Sigmoid colon (tissue), 7 donors: ENCODE measurements at places on chromosomes 7 and 10.
A peak's percentile ranks its signal among the peaks of the same experiment; 100 is the strongest.

GRCh38 chr10:100371482-100372027 is 24.5 kb downstream of the SCD start:
- no peak for DNase-seq

DNA sequence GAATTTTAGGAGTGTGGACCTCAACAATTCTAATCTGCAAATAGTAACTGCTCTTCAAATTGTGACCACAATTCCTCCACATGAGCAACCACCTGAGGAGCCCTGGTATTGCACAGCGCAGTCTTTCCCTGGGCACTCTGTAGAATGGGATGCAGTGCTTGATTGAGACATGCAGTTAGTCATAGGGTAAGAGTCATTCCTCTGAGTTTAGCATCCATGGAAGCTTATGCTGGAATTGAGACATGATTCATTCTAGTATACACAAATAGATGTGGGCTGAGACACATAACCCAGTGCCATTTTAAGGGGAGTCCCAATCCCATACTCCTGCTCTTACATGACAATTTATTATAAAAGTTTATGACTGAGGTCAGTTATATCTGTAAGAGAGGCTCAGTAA is 582.3 kb upstream of the CNTNAP2 start:
- no peak for DNase-seq

DNA sequence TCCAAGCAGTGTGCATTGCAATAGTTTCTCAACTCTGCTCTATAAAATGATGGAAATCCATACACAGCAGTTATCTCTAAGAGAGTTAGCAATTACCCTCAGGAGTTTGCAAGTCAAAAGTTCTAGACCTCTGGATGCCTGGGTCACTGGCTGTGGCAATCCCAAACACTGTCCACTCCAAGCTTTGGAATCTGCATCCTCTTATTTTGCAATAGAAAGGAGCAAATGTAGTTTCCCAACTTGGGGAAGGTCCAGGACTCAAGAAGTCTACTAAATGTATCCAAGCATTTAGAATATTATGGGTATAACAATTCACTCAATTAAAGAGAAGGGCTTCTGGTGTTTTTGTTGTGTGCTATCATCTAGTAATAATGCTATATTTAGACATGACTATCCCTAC is 131.3 kb upstream of the NRP1 start:
- no peak for DNase-seq

GRCh38 chr7:136942401-136942800 is 73.9 kb downstream of the CHRM2 start:
- DNase-seq = no peak

DNA sequence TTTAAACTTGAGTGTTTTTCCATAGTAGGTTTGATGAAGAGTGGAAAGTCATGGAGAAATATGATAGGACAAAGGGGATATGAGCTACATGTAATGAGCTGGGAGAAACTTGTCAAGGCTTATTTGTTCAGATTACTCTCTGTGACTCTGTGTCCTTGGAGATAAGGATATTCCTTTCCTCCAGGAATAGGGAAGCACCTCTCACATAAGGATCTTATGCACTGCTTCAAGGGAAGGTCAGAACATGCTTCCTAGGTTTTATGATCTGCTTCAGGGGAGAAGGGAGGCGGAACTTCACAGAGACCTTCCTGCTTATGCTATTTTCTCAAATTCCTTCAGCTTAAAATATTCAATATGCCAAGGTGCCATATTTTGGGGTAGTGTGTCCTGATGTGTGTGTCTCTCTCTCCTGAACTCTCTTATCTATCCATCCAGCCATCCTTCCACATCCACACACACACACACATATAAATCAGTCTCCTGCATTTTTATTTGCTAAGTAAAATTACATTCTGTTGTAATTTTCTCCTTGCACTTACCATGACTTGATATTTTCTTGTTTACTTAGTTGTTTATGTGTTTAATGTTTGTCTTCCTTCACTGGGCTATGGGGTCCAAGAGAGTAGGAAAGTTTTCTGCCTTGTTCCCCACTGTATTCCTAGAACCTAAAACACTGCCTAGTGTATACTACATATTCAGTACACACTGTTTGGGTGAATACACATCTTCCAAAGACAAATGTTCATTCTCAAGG is 26.4 kb downstream of the ARL4A start:
- no peak for DNase-seq

DNA sequence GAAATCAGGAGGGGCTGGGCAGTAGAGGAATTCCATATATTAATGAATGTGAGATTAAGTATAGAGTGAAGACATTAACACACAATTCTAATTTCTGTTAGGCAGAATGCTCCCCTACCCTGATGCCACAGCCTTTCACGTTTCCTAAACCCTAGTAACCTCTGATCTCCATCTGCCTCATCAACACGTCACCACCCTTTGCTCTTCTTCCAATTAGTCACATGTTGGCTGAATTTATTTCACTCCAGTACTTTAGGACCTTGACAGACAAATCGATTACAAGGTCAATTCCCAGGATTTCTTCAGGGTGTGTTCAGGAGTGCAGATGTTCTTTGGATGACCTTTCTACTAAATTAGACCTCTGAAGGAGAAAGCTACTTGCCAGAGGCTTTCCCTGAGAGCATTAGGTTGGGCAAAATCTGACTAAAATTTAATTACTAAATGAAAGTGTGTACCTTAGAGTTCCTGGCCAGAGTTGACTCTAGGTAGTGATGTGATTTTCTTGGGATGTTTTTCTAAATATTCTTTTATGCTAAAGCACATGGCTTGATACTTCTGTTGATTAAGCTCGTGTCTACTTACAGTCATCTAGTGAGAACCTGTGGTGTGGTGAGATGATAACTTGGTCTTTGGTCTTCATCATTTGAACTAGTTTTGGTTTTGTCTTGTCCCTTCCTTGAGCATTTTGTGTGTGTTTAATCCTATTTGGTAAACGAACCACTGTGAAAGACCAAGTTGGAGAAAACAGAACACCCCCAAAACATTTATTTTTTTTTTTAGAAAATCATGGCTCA is 12.7 kb downstream of the AGR2 start:
- no peak for DNase-seq

DNA sequence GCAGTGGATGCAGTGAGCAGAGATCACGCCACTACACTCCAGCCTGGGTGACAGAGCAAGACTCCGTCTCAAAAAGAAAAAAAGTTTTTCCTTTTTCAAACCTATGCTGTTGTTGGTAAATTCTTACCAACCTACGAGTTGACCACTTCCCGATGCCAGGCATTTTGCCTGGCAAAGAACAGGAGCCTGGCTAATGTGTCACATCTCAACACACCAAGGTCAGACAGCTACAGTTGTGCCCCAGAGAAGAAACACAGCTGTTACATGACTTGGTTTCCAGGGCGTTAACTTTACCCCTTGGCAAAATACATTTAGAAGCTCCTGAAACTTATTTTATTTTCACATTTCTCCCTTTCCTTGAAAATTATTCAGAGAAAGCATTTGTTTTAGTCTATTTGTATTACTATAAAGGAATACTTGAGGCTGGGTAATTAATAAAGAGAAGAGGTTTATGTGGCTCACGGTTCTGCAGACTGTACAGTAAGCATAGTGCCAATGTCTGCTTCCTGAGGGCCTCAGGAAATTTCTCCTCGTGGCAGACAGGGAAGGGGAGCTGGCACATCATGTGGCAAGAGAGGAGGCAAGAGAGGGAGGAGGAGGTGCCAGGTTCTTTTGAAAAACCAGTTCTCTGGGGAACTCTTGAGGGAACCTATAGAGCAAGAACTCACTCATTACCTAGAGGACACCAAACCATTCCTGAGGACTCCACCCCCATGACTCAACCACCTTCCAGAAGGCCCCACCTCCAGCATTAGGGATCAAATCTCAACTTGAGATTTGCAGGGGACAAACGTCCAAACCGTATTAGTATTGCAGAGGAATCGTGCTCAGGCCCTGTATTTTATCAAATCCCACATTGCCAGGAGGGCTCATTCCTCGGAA is 83.3 kb downstream of the PAXIP1 start:
- DNase-seq = no peak

GRCh38 chr10:23418051-23418681 is 20.7 kb upstream of the OTUD1 start:
- DNase-seq = no peak

GRCh38 chr7:137399827-137400823 is 56.6 kb upstream of the PTN start:
- no peak for DNase-seq

GRCh38 chr7:1749864-1750466 is 79.9 kb downstream of the ELFN1 start:
- peak; percentile 54 for DNase-seq
